ENCODE measurements at places on chromosomes 4 and X.
A peak's percentile ranks its signal among the peaks of the same experiment; 100 is the strongest.

- no peak for DNase-seq
These were observed 52.8 kb upstream of the CBR4 start for GRCh38 chr4:169062897-169063244.

- no peak for DNase-seq
These were observed 30.9 kb downstream of the CASP6 start for GRCh38 chr4:109672169-109672930.

DNA sequence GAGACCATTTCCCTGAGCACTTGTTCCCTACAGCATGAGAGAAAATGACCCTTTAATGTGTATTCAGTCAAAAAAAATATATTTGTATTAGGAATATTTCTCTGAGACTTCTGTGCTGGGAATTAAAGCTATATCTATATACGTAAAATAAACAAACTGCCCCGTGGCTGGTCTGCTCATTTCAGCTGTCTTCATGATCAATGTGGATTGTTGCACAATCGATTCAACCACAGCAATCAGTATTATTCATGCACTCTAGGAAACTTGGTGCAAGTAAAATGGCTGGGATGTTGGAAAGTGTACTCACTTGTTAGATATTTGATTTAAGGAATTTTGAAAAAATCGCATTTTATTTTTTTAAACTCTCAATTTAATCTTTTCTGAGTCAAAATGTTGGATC is 307.9 kb upstream of the ZFP42 start:
- no peak for DNase-seq

GRCh38 chrX:5748586-5749150 is 480.0 kb downstream of the NLGN4X start:
- no peak for DNase-seq

DNA sequence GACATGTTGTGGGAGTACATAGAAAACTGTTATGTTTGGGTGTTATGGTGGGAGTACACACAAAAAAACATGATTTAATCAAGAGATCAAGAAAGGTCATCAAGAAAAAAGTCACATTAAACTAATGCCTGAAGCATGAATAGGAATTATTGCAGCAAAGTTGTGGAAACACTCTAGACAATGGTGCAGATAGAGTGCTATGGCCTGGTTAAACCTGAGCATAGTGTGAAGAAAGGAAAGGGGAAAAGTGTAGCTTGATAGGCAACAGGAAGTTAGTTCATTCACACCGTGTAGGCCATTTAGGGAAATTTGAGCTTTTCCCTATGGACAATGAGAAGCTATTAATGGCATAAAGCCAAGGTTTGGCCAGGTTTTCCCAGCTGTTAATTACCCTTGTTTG is 162.1 kb upstream of the EMCN start:
- no peak for DNase-seq

- no peak for DNase-seq
These were observed 27.6 kb upstream of the SRD5A3 start for GRCh38 chr4:55318175-55319129.

- no peak for DNase-seq
These were observed 78.8 kb upstream of the GPR174 start for GRCh38 chrX:79065696-79066095.

- no peak for DNase-seq
These were observed 41.7 kb downstream of the DCUN1D4 start for GRCh38 chr4:51884606-51885005.

DNA sequence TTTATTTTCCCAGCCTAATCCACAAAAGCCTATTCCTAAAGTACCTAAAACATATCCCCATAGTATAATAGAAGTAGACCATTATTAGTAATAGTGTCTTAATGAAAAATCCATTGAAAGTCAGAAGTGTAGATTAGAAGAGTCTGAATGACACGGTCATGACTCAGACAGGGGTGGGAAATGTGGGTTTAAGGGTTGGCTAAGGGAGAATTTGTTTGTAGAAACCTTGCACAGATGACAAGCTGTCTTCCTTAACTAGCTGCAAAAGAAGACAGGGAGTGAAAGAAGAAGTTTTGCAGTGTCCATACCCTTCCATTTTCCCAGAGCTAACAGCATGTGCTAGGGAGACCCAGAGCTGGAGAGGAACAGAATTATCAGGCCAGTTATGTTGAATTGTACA is 242.7 kb upstream of the ETNPPL start:
- DNase-seq = no peak

- peak; percentile 4 for DNase-seq
These were observed 34.9 kb downstream of the FTHL17 start for GRCh38 chrX:31036895-31037294.

DNA sequence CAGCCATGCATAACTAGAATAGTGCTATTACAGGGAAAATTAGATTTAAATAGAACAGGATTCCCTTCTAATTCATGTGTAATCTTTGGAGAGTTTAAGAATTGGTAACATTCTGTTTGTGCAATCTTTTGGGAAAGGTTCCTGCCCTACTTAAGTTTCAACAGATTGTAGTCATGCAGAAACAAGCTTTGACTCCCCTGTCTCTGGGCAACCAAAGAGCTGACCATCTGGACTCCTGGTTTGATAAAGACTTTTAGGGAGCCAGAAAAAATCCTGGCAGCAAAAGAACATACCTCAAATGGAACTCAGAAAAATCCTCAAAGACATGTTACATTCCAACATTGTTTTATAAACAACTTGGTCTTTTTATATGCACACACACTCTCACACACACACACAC is 191.1 kb upstream of the NEIL3 start:
- DNase-seq = no peak

DNA sequence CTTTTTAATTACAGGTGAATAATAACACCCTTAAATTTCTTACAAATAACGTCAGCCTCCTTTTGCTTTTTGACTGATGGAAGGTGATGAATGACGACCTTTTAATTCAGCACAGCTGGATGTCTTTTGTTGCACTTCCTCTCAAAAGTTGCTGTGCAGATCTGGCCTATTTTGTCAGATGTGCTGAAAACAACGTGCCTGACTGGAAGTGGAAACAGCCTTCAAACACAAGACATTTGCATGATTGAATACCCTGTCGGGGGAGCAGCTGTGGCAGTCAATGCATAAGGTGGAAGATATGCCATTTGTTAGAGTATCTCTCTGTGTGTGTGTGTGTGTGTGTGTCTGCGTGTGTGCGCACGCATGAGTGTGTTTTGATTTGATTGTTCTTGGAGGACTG is 579.7 kb downstream of the SPRY1 start:
- DNase-seq = peak; percentile 39

DNA sequence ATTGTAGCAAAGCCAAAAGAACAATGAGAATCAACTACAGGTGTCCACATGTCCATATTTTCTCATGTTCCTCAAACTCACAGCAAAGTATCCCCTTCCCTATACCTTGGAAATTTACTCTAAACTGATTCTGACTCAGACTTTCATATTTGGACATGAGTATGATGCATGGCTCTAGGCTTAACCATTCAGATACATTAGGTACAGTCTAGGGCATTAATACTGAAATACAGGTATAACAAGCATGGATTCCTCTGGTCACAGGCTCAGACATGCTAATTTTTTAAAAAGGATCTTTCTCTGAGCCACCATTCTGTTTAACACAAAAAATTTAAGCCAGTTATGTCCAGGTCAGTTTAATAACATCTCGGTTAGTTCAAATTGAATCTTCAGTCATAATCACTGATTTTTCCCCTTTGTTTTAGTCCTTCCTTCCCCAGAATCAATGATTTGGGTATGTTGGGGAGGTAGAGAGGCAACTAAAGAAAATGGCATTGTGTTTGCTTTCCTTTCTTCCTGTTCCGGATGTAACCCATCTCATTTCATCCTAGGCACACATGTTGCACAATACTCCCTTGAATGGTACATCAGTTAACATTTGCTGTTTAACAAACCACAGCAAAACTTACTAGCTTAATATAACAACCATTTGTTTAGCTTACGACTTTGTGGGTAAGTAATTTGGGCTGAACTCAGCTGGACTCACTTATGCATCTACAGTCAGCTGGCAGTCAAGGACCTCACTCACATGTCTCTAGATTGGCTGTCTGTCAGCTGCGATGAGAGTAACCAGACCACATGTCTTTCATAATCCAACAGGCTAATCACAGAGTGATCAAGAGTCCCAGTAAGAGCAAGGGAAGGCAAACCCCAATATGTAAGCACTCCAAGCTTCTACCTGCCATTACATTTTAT is 75.3 kb upstream of the GRIA3 start:
- no peak for DNase-seq

Measured in NCI-H1436 (cell line).